ENCODE measurements at places on chromosomes 2 and 18.
A peak's percentile ranks its signal among the peaks of the same experiment; 100 is the strongest.

DNA sequence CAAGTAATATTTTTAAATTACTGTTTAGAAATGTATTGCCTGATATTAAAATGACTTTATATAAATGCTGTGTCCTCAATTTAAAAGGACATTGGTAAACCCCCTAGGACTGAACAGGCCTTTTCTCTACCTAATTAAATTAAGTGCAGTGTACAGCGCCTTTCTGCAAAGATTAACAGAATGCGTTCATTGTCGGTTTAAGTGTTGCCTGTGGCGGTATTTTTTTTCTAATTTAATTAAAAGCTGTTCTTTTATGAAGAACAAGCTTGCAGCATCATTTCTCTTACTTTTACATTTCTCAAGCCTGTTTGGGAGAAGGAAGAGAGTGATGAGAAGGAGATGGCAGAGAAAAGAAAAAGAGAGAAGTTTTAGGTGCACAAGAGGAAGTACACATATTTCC is 344.9 kb downstream of the CPS1 start:
- DNase-seq = no peak

DNA sequence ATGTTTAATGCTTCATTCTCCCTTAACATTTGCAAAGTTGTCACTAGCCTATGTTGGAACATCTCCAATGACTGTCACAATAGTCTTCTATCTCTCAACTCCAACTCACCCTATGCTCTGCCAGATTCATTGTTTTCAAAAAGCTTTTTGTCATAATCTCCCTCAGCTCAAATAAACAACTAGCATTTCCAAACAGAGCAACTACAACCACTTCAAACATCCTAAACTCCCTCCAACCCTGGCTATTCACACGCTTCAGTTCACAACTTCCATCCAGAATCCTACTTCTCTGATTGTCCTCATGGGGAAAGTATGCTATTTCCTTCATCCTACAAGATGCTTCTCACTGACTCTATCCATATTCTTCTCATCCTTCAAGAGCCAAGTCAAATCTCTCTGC is 139.2 kb upstream of the VRK2 start:
- DNase-seq = no peak

- no peak for DNase-seq
Observed at GRCh38 chr2:171432206-171432968, 1.4 kb downstream of the METTL8 start.

DNA sequence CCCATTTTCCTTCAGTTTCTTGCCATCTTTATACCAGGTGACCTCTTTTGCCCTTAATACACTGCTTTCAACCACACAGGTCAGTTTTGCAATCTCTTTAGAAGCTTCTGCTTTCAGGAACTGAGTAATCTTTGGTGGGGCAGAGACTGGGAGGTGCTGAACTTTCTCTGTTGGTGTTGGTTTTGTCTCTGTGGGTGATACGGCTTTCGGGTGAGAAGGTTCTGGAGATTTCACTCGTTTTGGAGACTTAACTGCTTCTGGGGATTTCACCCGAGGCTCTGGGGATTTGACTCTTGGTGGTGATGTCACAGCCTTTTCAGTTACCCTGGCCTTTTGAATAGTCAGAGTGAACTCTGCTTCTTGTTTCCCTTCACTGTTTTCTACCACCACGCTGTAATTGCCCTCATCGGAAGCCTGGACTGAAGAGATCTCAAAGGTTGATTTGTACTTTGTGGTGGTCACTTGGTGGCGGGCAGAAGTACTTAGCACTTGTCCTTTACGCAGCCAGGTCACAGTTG is 50.4 kb downstream of the PLEKHA3 start:
- DNase-seq = no peak

DNA sequence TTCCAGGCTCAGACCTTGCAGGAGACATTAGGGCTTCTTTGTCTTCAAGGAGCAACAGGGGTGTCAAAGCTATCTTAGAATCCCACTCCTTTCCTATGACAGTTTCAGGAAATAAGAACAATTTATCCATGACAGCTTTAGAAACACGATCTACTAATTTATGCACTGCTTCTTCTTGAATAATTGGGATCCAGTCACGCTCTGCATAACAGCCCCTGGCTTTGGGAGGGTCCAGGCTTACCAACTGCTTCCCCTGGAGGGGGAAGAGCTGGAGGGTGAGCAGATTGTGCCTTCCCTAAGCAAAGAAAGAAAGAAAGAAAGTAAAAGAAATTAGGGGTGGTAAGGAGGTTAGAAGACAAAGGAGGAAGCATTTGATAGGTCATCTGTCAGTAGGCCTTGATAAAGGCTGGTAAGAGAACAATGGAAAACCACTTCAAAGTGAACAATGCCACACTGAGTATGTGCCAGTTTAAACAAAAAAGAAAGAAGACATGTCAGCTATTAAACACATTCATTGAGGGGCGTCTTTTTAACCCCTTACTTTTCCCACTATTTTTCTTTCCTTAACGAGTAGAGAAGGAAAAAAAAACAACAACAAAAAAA is 327.6 kb downstream of the DCC start:
- DNase-seq = no peak

DNA sequence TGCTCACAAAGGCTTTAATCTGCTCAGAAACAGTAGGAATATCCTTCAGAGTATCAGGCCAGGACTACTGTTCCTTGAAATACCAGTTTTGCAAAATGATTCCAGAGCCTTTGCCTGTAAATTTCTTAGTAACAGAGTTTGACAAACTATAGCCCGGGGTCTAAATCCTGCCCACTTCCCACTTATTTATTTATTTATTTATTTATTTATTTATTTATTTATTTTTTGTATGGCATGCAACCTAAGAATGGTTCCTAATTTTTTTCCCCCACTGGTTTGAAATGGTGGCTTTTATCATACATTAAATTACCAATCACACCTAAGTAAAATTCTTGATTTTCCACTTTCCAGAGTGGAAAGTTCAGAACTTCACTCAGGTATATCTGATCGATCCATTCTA is 45.6 kb downstream of the KCNG3 start:
- no peak for DNase-seq

GRCh38 chr2:8837795-8838140 is 355 bp upstream of the KIDINS220 start:
- DNase-seq = peak; percentile 9

GRCh38 chr2:127155947-127156346 is 49.0 kb upstream of the BIN1 start:
- DNase-seq = no peak

GRCh38 chr2:58655152-58655551 is 414.0 kb upstream of the FANCL start:
- no peak for DNase-seq

DNA sequence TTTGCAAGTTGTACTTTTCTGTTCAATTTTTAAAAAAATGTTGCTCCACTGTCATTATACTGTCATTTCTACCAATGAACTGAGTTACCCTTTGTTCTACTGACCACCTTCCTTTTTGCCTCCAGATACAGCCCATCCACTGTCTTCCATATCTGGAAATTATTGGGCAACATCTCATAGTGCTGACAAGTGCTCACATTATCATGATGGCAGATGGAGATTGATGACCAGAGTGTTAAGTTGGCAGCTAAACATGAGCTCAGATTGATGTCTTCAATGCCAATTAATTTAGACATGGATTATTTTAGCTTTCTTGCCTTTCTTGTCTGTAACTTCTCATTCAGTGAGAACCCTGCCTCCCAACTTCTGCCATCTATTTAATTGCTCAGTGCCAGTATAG is 76.6 kb downstream of the KIAA1328 start:
- DNase-seq = no peak

- peak; percentile 77 for DNase-seq
Observed at GRCh38 chr2:162221064-162221463, 22.2 kb downstream of the FAP start.

- peak; percentile 24 for DNase-seq
Observed at GRCh38 chr2:11343650-11344341, 640 bp downstream of the ROCK2 start.

DNA sequence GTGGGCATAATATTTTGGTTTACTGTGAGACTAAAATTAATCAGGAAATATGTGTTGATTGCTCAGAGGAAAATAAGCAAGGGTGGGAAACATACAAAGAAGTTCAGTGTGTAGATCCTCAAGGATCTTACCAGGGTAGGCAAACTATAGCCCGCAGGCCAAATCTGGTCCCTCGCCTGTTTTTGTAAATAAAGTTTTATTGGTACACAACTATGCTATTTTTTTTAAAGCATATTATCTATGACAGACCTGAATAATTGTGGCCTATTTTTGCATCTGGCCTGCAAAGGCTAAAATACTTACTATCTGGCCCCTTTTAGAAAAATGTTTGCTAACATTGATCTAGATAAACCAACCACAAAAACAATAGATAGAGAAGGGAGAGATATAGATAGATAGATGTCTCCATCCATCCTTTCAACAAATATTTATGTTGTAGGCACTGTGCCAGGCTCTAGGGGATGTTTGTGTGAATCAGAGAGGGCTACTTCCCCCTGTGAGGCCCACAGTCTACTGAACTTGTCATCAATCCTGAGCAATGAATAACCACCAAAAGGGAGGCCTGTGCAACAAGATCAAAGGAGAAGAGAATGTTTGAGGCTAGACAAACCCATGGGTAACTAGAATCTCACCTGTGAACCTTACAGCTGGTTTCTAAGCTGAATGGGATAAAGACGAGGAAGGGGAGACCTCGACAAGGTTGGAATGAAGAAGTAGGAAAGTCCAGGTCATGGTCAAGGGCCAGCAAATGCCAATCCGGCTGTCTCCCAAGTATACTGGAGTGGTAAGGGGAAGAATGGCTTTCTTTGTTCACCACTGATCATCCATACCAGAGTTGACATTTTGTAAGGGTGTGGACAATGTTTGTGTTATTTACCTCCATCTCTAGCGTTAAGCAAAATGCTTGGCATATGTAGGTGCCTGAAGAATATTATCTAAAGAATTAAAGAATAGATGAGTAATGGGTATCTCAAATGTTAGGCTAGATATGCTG is 23.6 kb downstream of the ALPK2 start:
- DNase-seq = no peak

GRCh38 chr2:215003001-215003400 is 135.4 kb downstream of the ABCA12 start:
- peak; percentile 55 for DNase-seq

- DNase-seq = no peak
Observed at GRCh38 chr2:45003579-45004551, 5.4 kb downstream of the SIX2 start.

- DNase-seq = no peak
Observed at GRCh38 chr18:59715445-59715844, 18.2 kb upstream of the CCBE1 start.

DNA sequence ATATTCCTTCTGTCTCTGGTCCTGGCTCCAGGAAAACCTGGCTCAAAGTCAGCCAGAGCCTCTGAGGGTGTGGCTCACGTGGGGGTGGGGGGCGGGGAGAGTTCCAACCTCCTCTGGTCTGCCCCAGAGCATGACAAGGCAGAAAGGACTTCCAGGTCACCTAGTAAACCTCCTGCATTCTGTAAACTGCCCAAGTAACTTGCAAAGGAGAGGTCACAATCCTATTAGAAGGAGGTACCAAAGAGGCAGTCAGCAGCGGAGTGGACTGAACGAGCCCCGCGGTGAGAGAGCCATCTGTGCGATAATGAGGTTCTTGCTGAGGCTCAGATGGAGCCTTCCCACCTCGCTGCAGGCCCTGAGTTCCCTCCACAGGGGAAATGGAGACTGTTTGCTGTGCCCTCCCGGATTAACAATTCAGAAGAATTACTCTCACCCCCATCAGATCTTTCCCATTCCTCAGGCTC is 58.9 kb upstream of the GATA6 start:
- no peak for DNase-seq

- DNase-seq = no peak
Observed at GRCh38 chr2:24077879-24078278, 1.8 kb upstream of the SF3B6 start.

DNA sequence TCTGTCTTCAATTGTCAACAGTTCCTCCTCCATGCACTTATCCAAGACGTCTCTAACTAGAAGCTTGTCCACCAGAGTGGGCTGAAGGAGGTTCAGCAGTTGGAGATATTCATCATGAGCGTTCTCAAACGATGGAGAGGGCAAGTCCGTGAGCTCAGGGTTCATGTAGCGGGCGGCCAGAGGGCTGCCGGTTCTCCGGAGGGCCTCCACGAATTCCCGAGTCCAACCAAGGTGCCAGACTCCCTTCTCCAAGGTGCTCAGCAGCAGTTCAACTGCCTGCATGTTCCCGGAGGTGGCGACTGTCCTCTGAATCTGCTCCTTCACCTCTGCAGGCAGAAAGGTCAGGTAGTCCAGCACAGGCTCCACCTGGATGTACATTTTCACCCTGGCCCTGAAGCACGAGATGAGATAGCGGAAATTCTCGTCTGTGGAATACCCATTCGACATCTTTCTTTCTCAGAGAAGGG is 590 bp downstream of the IFIH1 start:
- no peak for DNase-seq

- no peak for DNase-seq
Observed at GRCh38 chr2:21687589-21687988, 563.8 kb downstream of the TDRD15 start.

DNA sequence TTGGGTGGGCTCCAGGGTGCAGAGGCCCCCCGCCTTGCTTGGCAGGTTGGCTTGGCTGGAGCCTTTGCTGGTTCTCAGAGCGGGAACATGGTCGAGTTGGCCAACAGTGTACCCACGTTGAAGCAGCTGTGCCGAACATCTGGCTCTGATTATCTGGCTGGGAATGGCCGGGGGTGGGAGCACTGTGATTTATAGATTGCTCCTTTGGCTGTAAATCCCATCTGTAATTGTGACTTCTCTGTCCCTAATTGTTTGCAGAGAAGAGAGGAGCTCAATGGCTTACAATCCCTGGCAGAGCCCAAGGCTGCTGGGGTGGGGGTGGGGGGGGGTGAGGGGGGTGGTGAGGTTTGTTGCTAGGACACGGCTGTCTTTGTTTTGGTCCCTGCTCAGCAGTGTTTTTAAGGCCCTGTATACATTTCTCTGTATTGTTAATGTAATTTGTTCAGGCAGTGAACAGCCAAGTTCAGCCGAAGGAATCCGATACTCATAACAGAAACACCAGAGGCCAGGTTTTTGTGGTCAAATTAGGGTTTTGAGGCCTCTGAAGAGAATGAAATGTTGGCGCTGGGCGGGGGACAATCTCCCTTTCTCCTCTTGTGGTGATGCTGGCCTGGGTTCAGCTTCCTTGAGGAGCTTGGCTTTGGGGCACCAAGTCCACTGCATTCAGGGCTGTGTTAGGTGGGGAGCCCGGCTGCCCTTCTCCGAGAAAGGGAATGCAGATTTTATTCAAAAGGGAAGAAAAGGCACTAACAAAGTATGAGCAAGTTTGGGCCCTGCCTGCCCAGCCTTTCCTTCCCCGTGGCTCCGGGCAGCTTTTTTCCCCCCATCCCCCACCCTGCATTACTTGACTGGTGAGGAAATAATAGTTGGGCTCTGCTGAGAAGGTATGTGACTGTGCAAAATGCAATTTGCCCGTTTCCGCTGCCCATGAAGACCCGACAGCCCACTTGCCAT is 82.5 kb downstream of the TCF7L1 start:
- DNase-seq = peak; percentile 70
